ENCODE measurements at places on chromosomes 1 and 21.

GRCh38 chr1:214602764-214603657, at the start of gene CENPF:
Gene CENPF, plus strand, starts transcription at chr1:214603195. Its CDS starts 10,560 bp downstream, at chr1:214613755.
- peak; percentile 92 for DNase-seq

GRCh38 chr1:95006681-95007080, 66.1 kb downstream of the ALG14 start:
- no peak for DNase-seq

DNA sequence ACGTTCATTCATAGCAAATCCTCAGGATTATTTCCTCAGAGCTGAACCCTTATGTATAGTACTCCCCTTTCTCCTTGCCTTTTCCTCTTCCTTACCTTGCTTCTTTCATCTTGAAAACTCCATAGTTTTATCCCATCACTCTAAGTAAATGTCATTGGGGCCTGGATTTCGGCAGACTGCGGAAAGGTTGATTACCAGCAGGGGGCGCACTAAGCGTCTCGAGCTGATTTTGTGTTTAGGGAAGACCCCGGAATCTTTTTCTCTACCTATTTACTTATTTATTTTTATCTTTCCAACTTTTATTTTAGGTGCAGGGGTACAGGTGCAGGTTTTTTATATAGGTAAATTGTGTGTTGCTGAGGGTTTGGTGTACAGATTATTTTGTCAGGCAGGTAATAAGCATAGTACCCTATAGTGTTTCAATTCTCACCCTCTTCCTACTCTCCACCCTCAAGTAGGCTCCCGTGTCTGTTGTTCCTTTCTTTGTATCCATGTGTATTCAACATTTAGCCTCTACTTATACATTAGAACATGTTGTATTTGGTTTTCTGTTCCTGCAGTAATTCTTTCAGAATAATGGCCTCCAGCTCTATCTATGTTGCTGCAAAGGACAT, 11.4 kb upstream of the MTARC1 start:
- peak; percentile 7 for DNase-seq

DNA sequence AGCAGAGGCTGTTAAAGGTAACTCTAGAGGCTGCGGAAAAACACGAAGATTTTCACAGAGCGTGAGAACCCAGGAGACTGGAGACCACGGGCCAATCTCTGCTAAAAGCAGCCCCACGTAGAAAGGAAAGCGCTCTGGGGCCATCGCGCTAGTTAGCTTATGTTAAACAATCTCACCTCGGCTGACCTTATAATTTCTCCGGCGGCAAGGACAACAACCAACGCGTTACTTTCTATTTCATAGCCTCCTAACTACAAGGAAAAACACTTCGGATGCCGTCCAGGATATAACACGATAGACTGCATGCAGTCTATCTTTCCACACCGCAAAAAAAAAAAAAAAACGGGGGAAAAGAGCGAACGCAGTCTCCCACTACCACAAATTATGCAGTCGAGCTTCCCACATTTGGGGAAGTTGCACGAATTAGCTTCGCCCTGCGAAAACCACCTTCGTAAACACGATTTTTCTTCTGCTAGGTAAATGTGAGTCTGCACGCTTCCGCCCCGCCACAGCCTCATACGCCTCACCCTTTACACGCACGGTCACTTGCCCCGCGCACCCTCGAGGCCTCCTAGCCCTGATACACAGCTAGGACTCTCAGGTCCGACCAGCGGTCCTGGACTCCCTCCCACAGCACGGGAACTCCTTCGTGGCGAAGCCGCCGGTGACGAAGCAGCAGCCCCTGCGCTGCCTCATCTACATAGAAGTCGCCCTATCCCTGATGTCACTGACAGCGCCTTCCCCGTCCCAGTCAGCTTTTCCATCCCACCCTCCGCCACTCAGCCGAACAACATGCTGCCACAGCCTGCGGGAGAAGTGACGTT, 87.8 kb downstream of the PRKAB2 start:
- peak; percentile 83 for DNase-seq

- DNase-seq: no peak
These were observed 35.5 kb downstream of the HSD3B1 start for GRCh38 chr1:119542492-119542946.

DNA sequence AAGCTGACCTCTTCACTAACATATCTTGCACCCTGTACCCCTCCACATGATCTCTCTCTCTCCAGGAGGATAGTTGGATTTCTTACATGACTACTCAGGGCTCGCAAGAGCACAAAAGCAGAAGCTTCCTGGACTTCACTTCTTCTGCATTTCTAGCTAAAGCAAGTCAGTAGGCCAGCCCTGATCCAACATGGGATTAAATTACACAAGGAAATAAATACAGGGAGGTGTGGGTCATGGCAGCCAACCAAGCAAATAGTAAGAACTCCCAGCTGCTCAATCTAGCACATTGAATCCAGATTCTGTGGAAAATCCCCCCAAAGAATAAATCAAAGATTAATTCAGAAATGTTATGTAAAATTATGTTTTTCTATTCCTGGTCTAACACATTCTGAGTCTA, 33.3 kb downstream of the KLHDC7A start:
- DNase-seq: no peak

DNA sequence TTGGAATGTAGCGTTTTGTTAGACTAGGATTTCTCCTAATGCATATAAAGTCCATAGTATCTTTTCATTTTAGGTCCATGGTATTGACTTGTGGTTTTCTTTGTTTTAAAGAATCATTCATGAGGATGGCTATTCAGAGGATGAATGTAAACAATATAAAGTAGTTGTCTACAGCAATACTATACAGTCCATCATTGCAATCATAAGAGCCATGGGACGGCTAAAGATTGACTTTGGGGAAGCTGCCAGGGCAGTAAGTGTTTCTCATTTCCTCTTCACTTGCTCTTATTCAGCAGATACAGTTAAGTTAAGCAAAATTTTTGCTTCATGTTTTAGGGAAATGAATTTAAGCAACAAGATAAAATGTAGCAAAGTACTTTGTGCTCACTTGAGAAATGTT, 25.4 kb downstream of the GNAI3 start:
- no peak for DNase-seq

DNA sequence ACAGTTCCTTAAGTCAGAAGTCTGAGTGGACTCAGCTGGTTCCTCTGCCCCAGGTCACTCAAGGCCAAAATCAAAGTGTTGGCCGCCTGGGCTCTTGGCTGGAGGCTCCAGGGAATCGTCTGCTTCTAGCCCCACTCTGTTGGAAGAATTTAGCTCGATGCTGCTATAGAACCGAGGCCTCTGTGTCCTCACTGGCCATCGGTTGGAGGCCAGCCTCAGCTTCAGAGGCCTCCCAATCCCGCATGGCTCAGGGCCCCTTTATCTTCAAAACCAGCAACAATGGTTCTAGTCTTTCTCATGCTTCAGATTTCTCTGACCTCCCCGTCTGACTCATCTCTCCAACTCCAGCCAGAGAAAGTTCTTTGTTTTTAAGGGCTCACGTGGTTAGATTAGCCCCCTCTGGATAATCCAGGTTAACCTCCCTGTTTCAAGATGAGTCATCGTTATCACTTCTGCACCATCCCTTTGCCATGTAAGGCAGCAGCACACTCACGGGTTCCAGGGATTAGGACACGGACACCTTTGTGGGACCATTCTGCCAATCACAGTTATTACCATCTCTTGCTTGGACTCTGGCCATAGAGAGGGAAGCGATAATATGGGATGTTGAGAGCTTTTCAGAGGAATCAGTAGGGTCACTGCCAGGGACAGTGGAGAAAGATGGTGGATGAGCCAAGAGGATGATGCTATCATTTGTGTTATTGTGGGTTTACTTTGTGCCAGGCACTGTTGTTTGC, 13.6 kb downstream of the FHAD1 start:
- no peak for DNase-seq

GRCh38 chr1:218705391-218705790, 360.3 kb downstream of the TGFB2 start:
- DNase-seq: no peak

DNA sequence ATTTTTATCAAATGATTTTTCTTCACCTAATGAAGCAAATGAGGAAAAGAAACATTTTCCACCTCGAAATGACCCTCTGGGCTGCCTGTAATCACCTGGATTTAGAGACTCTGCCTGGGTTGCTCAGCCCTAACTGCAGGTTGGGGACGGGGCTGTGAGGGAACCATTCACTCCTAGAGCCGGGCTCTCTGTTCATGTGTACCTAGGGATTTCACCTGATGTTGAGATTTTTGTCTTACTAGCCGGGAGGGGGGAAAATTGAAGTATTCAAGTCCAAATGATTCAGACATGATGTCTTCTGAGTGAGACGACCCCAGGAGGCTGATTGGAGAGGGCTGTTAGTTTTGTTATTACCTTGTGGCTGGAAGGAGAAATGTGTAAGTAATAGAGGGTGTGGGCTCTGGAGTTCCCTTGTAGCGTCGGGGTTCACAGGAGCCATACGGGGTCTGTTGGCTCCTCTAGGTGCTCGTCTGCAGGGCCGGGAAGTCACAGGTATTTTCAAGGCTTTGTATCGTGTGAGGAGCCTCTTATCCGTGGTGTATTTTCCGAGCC, 42.3 kb upstream of the PWP2 start:
- DNase-seq: no peak

- DNase-seq: no peak
These were observed 14.7 kb upstream of the ZBTB40 start for GRCh38 chr1:22436948-22437347.

GRCh38 chr21:40602080-40602479, 244.9 kb downstream of the DSCAM start:
- DNase-seq: no peak

- DNase-seq: no peak
These were observed 224.4 kb upstream of the POU3F1 start for GRCh38 chr1:38270849-38271633.

DNA sequence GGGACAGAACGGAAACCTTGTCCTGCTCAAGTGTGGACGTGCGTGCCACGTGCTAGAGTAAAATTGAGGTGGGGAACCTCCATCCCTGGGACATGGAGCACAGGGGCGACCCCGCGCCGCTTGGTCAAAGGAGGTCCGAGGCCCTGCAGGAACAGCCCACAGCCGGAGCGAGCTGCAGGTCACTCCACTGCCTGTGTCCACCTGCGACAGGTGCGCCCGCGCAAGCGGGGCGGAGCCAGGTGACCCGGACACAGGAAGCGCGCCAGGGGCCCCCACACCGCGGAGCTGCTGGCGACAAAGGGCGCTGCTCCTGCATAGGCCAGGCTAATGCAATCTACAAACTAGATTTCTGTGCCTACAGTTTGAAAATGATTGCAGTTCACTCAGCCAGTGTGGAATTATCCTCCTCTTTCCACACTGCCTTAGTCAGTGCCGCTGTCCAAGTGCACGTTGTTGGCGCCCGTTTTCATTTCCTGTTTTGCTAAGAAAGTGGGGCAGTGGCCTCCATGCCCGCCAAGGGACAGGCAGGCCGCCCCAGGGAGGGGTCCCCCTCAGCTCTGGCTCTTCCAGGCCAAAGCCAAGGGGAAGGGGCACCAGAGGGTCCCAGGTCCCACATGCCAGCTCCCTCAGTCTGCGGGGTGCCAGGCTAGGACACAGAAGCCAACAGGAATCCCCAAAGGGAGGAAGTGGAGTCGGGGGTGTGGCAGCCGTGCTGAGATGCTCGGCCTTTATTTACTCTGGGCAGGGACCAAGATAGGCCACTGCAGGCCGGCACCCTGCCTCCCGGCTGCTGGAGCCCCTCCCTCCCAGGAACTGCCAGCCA, 4.3 kb upstream of the NADK start:
- no peak for DNase-seq

- peak; percentile 48 for DNase-seq
These were observed 1.0 kb upstream of the CDKN2C start for GRCh38 chr1:50968821-50969610.

GRCh38 chr1:29544406-29544805, 308.1 kb downstream of the PTPRU start:
- no peak for DNase-seq

- no peak for DNase-seq
These were observed 49.6 kb upstream of the ADAR start for GRCh38 chr1:154657556-154657955.

DNA sequence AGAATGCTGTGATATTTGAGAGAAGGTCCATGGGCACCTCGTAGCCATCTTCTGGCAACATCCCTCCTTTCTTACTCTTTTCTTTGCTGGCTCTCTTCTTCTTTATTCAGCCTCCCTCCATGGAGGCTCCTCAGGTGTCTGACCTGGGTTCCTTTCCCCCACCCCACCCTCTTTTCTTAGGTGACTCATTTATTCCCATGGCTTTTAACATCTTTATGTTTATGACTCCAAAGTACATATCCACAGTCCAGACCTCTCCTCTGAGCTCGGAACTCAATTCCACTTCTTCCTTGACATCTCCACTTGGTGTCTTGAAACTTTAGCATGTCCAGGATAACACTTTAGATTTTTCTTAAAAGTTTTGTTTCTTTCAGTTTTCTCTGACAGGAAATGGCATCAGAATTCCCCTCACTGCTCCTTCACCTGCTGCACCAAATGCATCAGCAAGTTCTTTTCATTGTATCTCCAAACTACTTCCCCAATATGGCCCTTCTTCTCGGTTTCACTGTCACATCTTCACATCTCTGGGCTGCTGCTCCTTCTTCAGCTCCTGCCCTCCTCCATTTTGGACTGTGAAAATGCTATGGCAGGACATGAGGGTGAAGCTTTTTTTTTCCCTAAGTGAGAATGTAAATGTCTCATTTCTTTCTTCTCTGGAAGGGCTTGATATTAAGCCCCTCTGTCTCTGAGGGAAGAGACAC, 95.9 kb downstream of the GIPC2 start:
- DNase-seq: no peak

DNA sequence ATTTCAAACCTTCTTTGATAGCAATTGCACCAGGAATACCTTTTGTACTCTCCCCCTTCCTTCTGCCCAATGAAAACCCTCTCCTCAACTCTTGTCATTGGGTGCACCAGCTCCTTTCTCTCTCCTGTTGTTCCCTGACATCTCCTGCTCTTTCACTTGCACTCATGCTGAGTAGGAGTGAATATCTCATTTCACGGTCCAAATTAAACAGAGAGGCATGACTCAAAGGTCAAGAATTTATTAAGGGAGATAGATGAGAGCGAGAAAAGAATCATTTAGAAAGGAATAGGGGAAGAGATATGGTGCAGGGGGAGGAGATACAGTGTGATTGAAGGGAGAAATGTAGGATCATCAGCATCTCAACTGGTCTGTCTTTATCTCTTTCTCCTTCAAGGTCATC, 22.1 kb downstream of the AIM2 start:
- no peak for DNase-seq

DNA sequence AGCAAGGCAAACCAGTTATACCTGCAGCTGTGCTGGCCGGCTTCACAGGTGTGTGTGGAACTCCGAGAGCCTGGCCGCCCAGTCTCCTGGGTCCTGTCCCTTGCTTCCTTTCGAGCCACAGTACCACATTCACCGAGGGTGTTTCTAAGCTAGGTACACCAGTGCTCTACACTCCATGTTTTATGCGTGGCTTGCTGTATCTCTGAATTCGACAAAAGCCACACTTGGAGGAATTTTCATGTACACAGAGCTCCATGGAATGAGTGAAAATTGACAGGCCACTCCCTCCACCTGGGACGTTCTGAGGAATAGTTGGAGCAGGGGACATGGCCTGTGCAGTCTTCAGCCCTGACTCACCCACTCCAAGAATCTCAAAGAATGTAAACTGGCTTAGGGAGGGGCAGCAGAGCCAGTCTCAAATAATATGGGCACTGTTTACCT, 14.0 kb downstream of the ETS2 start:
- no peak for DNase-seq

GRCh38 chr1:19476450-19477190, 8.7 kb downstream of the CAPZB start:
- DNase-seq: peak; percentile 22

- no peak for DNase-seq
These were observed 261.3 kb downstream of the TNR start for GRCh38 chr1:175482071-175482451.

Measured in stimulated activated naive CD4-positive, alpha-beta T cell treated with Interleukin-2 at 50 U/mL for 16 hours (primary cell).